ENCODE measurements at places on chromosomes 7 and 10.
A peak's percentile ranks its signal among the peaks of the same experiment; 100 is the strongest.

GRCh38 chr10:118986815-118987790 lies 42.4 kb upstream of the NANOS1 start:
- no peak for DNase-seq

DNA sequence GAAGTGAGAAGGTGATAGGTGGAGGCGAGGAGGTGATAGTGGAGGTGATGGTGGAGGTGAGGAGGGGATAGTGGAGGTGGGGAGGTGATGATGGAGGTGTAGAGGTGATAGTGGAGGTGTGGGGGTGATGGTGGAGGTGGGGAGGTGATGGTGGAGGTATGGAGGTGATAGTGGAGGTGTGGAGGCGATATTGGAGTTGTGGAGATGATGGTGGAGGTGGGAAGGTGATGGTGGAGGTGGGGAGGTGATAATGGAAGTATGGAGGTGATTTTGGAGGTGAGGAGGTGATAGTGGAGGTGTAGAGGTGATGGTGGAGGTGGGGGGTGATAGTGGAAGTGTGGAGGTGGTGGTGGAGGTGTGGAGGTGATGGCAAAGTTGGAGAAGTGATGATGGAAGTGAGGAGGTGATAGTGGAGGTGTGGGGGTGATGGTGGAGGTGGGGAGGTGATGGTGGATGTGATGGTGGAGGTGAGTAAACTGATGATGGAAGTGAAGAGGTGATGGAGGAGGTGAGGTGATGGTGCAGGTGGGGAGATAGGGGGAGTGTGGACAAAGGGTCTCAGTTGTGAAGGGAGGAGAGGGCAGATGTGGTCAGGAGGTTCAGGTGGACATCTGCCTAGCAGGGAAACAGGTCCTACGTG lies 36.6 kb downstream of the ADCY1 start:
- DNase-seq, result no peak

DNA sequence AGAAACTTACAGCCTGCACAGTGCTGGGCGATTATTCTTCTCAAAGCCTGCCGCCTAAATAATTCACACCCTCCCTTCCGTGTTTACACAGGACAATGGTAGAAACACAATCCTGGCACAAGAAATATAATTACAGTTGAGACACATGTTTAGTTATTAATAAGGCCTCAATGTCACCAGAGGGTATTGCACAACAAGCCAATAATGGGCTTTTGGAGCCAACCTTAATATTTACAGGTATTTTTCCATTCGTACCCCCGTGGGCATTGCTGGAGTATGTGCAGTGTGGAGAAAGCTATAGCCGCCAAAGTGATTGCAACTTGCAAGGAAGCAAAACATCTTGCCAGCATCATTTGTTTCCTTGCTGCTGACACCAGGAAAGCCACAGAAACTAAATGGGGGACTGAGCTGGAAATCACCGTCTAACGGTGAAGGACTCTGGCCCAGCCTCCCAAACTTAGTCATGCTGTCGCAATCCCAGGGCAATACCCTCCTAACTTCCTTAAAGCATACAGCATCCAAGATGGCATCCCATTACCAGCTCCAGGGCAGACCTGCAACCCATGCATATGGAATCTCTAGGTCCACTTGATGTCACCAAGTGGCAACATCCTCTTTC lies 8.6 kb downstream of the CALN1 start:
- DNase-seq, result no peak

GRCh38 chr7:83739527-83739926 lies 90.6 kb upstream of the SEMA3E start:
- no peak for DNase-seq

DNA sequence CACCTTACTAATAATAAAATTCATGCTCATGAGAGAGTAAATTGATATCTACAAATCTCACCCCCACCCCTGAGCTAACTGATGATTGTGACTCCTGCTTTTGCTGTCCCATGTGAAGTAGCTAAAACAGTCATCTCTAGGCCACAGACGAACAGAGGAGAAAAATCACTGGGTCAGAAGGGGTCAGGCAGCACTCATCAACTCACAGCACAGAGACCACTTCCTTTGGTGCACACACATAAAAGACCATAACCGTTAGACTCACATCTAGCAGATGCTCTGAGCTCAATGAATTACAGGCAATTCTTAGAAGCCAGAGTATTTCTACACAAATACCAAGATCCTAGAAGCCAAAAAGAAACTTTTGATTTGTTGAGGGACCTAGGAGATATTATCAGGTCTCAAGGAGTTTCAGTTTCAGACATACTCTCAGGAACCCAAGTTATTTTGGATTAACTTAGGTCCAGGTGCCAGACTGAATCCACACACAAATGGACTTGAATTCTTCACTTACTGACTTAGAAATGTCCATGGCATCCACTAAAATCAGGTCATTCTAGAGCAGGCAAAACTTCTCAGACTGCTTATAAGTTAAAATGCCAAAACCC lies 65.0 kb upstream of the TES start:
- DNase-seq, result no peak

GRCh38 chr10:6543431-6544005 lies 36.6 kb downstream of the PRKCQ start:
- no peak for DNase-seq

- no peak for DNase-seq
These were observed 5.5 kb downstream of the GSTO1 start for GRCh38 chr10:104259999-104260774.

- no peak for DNase-seq
These were observed 176.2 kb upstream of the ZMIZ1 start for GRCh38 chr10:78892338-78893176.

DNA sequence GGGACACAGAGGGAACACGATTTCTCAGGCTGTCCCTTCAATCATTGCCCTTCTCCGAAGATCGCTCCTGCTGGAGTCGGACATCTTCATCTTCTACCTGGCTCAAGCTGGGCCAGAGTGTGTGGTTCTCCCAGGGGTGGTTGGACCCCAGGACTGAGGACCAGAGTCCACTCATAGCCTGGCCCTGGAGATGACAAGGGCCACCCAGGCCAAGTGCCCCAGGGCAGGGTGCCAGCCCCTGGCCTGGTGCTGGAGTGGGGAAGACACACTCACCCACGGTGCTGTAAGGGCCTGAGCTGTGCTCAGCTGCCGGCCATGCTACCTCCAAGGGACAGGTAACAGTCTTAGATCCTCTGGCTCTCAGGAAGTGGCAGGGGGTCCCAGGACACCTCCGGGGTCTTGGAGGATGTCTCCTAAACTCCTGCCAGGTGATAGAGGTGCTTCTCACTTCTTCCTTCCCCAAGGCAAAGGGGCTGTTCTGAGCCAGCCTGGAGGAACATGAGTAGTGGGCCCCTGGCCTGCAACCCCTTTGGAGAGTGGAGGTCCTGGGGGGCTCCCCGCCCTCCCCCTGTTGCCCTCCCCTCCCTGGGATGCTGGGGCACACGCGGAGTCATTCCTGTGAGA lies 23.3 kb downstream of the TBATA start:
- DNase-seq, result no peak

DNA sequence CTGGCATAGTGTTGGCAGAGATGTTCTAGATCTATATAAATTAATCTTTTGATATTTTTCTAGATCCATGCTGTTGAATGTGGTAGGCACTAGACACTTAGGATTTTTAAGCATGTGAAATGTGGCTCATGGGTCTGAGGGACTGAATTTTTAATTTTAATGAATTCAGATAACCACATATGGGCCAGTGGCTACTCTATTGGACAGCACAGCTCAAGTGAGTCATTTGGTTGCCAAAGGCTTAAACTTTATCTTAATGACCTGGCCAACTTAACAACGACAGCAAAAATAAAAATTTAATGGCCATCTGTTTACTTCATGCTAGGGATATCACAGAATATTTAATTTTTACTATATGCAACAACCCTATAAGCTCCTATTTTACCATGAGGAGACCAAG lies 61.4 kb downstream of the CDK14 start:
- no peak for DNase-seq

GRCh38 chr10:132616170-132616995 lies 78.8 kb downstream of the INPP5A start:
- no peak for DNase-seq

DNA sequence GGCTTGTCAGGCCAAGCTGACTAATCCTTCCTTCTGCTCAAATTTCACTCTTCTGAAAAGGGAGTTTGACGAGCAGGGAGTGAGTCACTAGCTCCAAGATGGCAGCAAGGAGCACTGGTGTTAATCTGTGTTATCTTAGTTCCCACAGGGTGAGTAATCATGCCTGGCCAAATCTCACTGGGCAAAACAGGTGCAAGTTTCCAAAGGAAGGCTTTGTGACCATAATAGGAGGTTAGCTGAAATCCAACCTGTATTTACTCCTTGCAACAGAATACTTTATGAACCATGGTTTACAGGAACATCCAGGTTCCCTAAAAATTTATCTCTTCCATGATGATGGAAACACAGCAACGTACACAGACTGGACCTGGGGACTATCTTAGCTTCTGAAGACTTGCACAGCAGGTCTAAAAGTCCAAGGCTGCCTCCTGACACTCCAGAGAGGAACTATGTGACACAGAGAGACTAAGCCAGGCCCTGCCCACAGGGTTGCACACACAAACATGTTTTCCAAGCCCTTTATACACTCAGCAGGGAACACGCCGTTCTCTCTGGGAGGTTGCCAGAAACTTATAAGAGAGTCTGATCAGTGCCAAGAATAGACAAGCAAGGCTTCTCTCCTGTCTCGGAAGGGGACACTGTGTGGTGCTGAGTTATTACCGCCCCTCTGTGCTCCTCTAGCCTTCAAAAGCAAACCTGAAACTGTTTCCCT lies 46.3 kb downstream of the PDK4 start:
- DNase-seq, result peak; percentile 70

- DNase-seq, result no peak
These were observed 95.0 kb upstream of the DDC start for GRCh38 chr7:50660040-50660829.

- DNase-seq, result peak; percentile 62
These were observed 24.4 kb downstream of the TSPAN12 start for GRCh38 chr7:120833546-120833945.

- no peak for DNase-seq
These were observed 80.6 kb upstream of the NAMPT start for GRCh38 chr7:106365252-106366005.

DNA sequence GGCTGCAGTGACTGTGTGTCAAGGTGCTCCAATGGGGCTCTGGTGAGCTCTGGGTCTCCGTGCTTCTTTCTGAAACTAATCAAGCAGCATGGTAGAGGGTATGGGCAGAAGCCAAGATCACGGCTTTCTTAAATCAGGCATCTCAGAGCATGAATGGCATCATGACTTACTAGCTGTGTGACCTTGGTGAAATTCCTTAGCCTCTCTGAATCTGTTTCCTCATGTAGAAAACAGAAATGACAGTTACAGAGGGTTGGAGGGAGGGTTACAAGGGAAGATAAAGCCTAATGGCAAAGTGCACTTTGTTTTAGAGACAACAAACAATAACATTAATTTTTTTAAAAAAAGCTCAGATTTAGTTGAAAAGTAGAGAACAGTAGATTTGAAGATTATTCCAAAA lies 34.9 kb downstream of the FRMPD2 start:
- no peak for DNase-seq

DNA sequence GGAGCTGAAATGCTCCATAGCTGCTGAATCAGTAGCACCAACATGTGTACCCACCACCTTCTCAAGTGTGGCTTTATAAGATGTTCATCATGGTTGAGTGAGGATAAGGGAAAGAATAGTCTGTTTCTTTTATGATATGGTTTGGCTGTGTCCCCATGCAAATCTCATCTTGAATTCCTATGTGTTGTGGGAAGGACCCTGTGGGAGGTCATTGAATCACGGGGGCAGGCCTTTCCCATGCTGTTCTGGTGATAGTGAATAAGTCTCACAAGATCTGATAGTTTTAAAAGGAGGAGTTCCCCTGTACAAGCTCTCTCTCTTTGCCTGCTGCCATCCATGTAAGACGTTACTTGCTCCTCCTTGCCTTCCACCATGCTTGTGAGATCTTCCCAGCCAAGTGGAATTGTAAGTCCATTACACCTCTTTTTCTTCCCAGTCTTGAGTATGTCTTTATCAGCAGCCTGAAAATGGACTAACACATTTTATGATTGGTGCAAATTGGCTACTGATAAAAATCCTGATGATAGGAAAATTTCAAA lies 799.9 kb downstream of the TNS3 start:
- no peak for DNase-seq

- DNase-seq, result no peak
These were observed 109.6 kb upstream of the MTPN start for GRCh38 chr7:136086712-136087111.

DNA sequence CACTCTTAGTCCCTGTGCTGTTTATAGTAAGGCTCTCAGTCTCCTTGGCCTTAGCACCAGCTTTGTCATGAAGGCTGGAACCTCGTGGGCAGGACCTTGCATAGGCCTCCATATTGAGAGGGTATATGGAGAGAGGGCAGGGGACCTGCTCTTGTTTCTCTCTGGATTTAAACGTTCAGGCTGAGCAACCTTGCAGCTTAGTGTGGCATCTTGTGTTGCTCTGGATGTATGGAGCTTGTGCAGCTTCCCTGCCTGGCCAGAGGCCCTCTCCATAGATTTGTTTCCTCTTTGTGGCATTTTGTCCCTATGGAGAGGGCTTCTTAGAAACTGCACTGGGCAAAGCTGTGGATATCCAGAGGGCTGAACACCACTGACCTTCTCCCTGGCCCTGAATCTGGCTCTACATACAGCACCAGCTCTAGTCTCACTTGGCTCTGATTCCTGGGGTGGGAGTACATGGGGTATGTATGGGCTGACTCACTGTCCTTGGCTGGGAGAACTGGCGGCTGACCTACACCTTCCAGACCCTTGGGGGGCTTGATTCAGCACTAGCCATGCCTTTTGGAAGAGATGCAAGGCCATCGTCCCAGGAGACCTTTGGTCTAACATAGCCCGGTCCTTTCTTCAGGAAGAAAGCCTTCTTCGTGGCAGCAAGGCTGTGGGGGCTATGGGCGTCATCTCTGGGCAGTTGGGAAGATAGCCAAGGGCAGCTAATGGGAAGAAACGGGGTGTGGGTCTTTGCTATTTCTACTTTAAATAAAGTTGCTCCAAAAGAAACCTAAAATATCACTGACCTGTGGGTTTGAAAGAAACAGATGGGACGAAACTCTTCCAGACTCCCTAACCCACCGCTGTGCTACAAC lies 30.5 kb downstream of the ITPRIP start:
- no peak for DNase-seq

DNA sequence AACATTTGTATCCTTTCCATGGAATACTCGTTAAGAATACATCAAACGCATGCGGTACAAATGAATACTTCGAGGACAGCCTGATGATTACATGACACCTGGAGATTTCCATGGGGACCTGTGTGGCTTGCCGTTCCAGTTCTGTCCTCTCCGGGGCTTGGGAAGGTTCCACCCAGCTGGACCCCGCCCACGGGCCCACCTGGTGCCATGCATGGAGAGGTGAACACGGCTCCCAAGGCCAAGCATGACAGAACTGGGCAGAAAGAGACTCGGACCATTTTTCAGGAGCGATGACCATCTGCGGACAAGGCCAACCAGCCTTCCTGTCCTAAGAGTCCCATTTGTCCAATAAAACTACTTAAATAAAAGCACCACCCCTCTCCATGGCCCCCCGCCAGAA lies 80.1 kb downstream of the TEX36 start:
- no peak for DNase-seq

- DNase-seq, result no peak
These were observed 212.6 kb downstream of the WDR11 start for GRCh38 chr10:121063744-121064143.

- no peak for DNase-seq
These were observed 2.4 kb downstream of the ABLIM1 start for GRCh38 chr10:114655671-114656070.

GRCh38 chr7:52195664-52196063 lies 839.8 kb upstream of the POM121L12 start:
- no peak for DNase-seq
